Thyroid gland (tissue), 4 donors: ENCODE measurements at places on chromosomes 5 and 9.

GRCh38 chr5:10762776-10763500 is 1.9 kb upstream of the DAP start:
- no peak for DNase-seq

GRCh38 chr9:92480291-92480771 is 2.0 kb downstream of the ASPN start:
- DNase-seq, result no peak

GRCh38 chr9:79929285-79929684 is 357.5 kb downstream of the TLE4 start:
- DNase-seq, result no peak

- DNase-seq, result no peak
Observed at GRCh38 chr5:141809380-141810096, 68.7 kb downstream of the PCDH1 start.

DNA sequence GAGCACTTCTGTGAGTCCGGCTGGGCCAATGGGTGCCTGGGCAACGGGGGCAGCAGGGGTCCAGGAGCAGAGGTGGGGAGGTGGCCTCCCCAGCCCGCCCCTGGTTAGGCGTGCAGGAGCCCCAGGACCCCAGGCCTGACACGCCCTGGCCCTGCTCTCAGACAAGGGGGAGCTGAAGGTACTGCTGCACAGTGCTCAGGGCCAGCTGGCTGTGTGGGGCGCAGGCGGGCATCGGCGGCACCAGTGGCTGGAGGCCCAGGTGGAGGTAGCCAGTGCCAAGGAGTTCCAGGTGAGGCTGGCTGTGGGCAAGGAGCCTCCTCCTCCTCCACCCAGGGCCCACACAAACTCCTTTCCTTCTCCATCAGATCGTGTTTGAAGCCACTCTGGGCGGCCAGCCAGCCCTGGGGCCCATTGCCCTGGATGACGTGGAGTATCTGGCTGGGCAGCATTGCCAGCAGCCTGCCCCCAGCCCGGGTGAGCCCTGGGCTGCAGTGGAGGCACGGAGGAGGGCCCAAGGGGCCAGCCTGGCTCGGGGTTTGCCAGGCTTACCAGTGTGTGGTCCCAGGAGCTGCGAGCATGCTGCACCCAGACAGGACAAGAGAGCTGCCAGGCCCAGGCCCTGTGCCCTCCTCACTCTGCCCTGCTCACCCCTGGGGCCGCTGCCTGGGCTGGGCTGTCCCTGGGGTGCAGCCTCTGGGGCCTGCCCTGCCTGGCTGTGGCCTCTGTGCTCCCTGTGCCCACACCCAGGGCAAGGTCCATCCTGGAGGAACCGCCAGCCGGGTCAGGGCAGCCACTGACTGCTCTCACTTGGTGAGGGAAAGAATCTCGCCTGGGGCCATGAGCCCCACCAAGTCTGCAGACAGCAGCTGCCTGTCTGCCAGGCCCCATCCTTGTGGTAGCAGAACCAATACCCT is 7.0 kb downstream of the MAMDC4 start:
- DNase-seq, result peak; percentile 86

GRCh38 chr9:98539954-98540353 is 168.8 kb downstream of the GABBR2 start:
- peak; percentile 38 for DNase-seq

DNA sequence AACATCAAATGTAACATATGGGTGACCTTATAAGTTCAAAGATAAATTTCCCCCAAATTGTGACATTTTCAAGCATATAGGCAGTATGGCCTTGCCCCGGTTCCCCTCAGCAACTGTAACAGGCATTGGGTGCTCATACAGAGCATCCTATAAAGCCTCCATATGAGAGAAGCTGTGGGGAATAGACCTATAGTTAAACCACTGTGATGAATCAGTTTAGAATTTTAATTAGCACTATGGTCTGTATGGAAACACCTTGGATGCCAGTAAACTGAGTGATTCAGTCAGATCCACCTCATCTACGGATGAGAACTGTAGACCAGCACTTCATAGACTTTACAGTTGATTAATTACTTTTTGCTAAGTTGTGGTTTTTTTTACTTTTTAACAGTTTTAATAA is 79.4 kb downstream of the ERCC6L2 start:
- no peak for DNase-seq

DNA sequence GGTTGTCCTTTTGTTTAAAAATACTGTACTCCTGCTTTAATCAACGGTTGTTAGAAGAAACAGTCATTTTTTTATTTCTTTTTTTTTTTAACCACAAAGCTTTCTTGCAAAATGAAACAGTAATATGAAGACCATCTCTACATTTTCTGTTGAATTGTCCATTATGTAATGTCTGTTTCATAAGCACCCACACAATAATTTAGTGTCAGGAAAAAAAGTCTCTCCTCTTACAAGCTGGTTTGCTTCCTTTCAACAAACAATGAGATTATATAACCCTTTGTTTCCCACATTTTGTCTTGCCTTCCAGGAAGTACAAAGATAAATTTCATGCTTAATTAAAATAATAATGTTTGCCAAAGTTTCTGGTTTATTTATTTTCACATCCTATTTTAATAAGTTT is 16.7 kb downstream of the CTNNAL1 start:
- no peak for DNase-seq

GRCh38 chr9:135864447-135865049 is 42.8 kb downstream of the CAMSAP1 start:
- DNase-seq, result peak; percentile 68

DNA sequence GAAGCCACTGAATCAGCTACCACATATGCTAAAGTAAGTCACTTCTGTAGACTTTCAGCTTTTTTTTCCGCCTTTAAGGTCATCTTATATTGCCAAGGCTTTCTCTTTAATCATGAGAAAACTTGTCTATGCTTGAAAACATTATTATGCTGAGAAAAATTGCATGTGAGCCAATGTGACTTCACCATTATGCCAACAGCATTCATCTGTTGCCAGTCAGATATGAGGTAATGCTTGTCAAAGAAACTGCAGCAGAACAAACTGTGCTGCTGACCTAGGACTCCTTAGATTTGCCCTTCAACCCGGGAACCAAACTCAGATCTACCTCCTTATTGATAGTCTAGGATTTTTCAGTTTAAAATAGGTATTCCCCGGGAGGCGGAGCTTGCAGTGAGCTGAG is 34.3 kb downstream of the SLC44A1 start:
- DNase-seq, result no peak

DNA sequence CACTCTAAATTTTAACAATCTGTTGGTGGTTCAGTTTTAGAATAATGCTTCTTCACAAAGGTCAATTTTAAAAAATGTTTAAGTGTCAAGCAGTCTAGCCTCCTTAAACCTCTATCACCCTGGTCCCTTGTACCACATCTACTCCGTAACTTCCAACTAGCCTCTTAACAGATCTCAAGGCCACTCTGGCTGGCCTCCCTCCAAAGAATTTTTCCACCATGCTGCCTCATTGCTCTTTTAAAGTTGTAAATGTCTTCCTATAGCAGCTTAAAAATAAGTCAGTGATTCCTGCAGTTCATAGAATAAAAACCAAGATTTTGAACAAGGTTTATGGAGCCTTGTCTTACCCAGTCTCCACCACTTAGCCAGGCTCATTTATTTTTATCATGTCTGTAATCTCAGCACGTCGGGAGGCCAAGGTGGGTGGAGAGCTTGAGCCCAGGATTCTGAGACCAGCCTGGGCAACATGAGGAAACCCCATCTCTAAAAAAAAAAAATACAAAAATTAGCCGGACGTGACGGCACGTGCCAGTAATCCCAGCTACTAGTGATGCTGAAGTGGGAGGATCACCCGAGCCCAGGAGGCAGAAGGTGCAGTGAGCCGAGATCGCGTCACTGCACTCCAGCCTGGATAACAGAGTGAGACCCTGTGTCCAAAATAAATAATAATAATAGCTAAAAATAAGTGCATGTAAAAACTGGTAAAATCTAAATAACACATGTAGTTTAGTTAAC is 924.9 kb upstream of the DMAC1 start:
- DNase-seq, result peak; percentile 47

GRCh38 chr9:37953775-37954437 is 50.0 kb upstream of the SLC25A51 start:
- no peak for DNase-seq

DNA sequence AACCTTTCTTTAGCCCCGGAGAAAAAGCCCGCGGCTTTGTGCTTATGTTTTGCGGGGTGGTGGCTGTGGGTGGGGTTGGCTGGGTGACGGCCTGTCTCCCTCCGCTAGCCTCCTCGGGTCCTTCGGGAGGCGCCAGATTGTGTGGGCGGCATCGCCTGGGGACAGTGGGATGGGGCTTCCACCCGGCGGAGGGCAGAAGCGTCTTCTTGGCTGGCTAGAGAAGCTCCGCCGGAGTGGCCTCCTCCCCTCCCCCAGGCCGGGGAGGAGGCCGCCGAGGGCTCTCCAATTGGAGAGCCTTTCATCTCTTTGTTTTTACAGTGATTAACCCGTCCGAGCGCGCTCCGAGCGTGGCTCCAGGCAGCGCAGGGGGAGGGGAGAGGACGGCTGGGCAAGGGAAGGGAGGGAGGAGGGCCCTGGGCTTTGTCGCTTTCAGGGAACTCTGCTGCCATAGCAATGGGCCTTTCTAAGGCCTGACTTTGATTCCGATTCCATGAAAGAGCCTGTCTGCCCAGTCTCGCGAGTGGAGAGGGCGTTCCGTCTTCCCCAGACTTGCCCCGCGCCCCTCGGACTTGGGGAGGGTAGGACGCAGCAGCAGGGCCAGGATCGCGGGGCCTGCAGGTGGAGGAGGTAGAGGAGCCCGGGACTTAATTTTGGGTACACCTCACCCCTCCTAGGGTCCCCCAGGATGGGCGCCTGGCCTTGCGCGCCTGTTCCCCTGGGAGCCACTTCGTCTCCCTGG is 36.7 kb upstream of the TIFAB start:
- no peak for DNase-seq
